ENCODE measurements at places on chromosomes 4 and X.

DNA sequence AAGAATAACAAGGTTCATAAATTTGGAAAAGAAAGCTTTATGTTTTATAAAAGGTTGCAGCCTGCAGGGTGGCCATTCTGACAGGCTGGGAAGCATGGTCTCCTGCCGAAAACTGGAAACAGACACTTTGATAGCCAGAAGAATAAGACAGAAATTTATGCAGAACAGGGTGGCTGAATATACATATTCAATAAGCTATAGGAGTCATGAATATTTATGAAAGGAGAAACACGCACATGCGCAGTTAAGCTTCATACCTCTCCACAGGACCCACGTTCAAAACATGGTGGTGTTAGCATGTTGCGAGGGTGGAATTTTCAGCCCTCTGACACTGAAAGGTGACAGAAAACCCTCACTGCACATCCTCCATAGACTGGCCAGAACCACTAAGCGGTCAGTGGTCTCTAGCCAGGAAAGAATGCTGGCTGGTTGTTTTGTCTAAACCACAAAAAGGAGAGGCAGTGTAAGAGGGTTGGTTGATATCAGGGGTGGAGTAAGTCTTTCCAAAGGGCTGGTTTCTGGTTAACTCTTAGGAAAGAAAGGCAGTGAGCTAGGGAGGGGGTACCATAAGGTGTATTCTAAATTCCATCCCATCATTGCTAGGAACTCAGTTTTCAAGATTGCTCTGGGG is 58.2 kb downstream of the ANXA10 start:
- no peak for DNase-seq

GRCh38 chr4:79395841-79396240 is 12.2 kb downstream of the GK2 start:
- DNase-seq, result no peak

DNA sequence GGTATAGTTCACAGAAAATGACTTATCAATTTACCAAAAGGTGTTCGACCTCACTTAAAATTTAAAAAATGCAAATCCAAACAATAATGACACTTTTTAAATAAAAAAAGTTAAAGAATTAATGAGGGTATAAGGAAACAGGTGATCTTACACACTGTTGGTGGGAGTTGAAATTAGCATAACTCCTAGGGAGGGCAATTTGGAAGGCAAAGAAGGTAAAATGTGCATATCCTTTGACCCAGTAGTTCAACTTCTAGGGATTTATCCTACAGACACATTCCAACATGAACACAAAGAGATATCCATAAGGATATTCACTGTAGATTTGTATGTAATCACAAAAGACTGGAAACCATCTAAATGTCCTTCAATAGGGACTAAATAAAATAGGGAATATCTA is 143.8 kb upstream of the DGKK start:
- DNase-seq, result no peak

- DNase-seq, result no peak
Measured at GRCh38 chr4:187602339-187603092, 393.1 kb upstream of the ZFP42 start.

GRCh38 chr4:186699881-186700397 is 23.7 kb downstream of the FAT1 start:
- DNase-seq, result no peak

- DNase-seq, result no peak
Measured at GRCh38 chrX:45622042-45622423, 421.4 kb upstream of the DIPK2B start.

GRCh38 chr4:40194602-40195161 is 2.1 kb upstream of the RHOH start:
- DNase-seq, result no peak

DNA sequence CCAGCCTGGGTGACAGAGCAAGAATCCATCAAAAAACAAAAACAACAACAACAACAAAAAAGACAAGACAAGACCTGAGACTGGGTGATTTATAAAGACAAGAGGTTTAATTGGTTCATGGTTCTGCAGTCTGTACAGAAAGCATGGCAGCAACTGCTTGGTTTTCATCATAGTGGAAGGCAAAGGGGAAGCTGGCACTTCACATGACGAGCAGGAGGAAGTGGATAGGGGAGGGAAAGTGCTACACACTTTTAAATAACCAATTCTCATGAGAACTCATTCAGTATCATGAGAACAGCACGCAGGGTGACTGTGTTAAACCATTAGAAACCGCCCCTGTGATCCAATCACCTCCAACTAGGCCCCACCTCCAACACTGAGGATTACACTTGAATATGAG is 28.4 kb upstream of the SLC10A7 start:
- DNase-seq, result no peak

GRCh38 chrX:18449236-18449635 is 23.8 kb downstream of the CDKL5 start:
- no peak for DNase-seq

DNA sequence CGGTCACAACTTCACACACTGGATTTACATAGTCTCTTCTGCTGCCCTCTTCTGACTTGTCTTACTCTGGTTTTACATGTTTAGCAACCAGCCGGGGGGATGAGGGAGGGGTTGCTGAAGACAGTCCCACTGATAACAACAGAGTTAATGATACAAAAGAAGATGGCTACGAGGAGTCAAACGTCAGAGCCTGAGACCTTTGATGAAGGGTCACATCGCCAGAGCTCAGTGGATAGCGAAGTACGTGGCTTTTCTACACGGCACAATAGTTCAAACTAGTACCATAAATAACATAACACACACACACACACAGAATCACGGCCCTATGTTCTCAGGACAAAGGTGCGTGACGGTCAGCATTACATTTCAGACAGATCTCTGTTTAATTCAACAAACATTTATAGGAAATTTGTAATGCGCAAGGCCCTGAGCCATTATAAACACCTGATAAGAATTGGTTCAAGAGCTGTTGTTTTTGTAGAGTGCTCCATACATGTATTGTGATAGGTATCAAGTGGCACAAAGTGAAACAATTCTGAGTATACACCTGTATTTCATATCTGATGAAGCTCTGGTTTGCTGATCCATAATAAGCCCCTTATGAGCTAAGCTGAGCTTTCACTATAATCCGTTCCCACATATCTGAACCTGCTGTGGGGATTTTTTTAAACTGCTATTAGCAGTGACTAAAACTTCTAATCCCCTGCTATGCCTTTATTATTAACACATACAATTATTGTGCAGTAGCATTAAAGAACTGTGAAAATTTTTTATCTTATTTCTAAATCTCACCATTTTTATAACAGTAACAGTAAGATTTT is 100.0 kb downstream of the NR3C2 start:
- DNase-seq, result no peak

GRCh38 chr4:40173470-40173875 is 23.4 kb upstream of the RHOH start:
- DNase-seq, result no peak

- DNase-seq, result no peak
Measured at GRCh38 chrX:35046660-35047296, 104.2 kb downstream of the FAM47B start.

DNA sequence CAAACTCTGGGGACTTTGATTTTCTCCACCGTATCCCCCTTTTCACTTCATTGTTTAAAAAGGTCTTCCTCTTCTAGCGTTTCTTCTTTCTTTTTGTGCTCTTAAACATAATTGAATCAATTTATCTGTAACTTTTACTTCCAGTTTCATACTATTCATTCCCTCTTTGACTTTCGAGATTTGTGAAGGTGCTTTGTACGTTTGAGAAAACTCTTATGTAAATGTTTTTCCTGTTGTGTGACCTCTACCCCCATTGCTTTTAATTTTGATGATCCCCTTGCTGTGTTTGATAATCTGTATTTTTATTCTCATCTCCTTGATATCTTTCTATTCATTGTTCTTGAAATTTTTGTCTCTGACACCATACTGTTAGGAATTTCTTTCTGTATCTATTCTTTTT is 4.8 kb downstream of the USP38 start:
- DNase-seq, result no peak

DNA sequence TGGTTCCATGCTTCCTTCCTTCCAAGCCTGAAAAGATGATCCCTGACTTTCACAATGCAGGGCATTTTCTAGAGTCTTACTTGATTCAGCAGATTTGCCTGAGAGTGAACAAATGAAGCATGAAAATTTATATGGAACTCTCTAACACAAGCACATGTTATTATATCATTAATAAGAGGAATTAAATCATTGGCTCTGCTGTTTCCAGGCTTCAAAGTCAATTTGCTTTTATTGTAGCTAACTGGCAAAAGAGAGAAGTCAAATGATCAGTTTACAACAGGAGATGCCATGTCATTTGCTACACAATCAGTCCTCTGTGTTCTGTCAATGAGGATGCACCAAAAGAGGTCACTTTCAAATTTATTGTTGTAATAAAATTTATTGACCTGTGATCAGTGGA is 101.5 kb upstream of the UGT8 start:
- DNase-seq, result no peak

DNA sequence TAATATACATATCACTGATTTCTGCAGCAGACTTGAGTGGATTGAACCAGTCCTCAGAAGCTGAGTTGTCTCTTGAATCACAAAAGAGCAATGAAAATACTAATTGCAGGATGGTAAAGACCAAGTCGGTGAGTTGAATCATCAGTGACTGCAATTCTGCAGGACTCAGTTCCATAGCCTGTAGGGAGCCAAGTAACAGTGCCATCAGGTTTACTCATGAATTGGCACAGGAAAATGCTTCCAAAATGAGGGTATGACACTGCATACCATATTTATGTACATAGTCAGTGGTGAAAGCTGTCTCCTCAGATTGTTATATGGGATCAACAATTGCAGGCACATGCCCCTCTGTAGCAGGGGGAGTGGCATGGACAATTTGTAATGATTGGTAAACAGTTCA is 192.8 kb downstream of the CCNG2 start:
- no peak for DNase-seq

- no peak for DNase-seq
Measured at GRCh38 chrX:41245641-41246040, 88.3 kb upstream of the DDX3X start.

DNA sequence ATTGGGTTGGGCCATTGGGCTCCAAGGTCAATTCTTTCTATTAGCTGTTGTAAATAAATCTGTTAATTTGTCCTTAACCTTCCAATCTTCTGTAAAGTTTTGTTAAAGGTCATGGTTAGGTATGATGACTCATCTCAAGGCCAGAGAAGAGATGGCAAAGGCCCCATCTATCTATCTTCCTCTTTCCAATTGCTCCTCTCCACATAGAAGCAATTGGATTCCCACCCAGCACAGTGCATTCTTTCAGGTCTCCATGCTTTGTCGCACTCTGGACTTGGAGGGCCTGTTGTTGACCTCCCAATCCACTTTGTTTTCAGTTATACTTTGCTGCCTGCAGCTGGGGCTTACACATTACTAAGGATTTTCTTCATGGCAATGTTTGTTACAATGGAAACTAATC is 118.5 kb downstream of the MFAP3L start:
- no peak for DNase-seq

GRCh38 chr4:18844726-18845125 is 823.2 kb upstream of the LCORL start:
- DNase-seq, result no peak

DNA sequence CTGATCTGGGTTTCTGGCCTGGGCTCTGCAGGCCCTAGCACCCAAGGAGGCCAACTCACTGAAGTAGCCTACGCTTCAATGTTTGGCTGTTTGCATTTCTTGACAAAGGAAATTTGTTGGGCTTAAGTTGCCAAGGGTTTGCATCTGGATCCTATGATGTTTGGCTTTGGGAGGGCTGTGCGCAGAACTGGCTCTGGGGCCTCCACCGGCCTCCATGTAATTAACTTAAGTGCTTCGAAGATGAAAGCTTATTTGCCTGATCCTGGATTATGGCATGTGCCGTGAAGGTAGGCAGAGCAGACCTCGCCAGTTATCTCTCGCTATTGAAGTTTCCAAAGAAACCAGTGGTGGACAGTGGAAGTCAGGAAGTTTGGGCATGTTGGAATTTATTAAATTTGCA is 124.3 kb upstream of the STX18 start:
- DNase-seq, result no peak

GRCh38 chrX:103540145-103540544 is 20.9 kb upstream of the RAB40A start:
- DNase-seq, result no peak

- DNase-seq, result no peak
Measured at GRCh38 chrX:38939067-38939466, 137.8 kb downstream of the MID1IP1 start.

GRCh38 chrX:147749308-147749707 is 162.4 kb upstream of the FMR1 start:
- DNase-seq, result no peak

DNA sequence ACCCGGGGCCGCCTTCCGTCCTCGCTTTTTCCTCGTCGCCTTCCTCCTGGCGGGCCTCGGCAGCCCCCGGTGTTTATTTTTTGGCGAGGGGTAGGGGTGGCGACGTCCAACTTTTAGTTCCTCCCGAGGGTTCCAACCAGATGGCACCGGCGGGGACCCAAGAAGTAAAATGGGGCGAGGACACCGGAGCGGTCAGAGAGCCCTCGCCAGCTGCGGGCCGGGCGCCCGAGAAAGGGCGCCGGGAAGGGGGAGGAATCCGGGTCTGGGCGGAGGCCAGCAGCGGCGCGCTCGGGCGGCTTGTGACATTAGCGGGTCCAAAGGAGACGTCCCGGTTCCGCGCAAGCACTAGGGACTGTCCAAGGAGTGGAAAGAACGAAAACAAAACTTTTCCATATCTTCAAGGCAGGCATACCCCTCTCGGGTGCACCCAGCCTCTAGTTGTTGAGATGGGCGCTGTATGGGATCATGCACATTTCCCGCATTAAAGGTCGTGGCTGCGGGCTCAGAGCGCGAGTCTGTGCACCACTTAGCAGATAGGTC is 691 bp upstream of the USP46 start:
- no peak for DNase-seq

DNA sequence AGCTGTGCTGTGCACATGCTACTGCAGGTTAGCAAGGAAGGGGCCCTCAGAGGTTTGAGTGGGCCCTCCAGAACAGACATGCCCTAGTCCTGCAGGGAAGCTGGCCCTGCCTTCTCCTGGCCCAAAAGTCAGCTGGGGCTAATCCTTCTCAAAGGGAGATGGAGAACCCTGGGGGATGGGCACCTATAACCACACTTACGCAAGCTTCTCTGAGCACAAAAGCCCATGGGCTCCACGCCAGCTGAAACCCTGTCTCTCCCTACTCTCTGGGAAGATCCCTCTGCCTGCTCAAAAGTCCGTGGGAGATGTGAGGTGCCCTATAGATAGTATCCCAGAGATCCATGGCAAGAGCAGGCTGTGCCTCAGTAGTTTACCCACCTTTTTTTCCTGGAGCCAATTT is 58.9 kb upstream of the DKK2 start:
- DNase-seq, result no peak

GRCh38 chrX:43677993-43678392 is 21.9 kb downstream of the MAOA start:
- no peak for DNase-seq
